ENCODE measurements at places on chromosomes 13 and 19.

- DNase-seq, result no peak
Measured at GRCh38 chr13:33446821-33447725, 161.5 kb upstream of the STARD13 start.

DNA sequence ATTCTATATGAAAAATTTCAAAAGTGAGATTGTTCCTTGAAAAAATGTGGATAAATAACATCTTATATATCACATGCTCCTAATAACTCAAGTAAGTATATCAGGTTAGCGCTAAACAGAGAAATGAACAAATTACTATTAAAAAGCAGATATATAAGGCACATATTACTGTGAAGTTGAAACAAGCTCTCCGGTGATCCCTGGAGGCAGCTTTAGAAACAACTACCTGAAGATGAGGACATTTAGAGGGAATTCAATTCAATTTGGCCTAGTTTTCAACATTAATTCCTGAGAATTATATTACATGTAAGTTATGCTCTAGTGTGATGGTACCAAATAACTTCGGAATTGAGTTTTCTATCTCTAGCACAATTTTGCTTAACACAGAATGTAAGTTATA, 1373.6 kb upstream of the SPRY2 start:
- DNase-seq, result no peak

DNA sequence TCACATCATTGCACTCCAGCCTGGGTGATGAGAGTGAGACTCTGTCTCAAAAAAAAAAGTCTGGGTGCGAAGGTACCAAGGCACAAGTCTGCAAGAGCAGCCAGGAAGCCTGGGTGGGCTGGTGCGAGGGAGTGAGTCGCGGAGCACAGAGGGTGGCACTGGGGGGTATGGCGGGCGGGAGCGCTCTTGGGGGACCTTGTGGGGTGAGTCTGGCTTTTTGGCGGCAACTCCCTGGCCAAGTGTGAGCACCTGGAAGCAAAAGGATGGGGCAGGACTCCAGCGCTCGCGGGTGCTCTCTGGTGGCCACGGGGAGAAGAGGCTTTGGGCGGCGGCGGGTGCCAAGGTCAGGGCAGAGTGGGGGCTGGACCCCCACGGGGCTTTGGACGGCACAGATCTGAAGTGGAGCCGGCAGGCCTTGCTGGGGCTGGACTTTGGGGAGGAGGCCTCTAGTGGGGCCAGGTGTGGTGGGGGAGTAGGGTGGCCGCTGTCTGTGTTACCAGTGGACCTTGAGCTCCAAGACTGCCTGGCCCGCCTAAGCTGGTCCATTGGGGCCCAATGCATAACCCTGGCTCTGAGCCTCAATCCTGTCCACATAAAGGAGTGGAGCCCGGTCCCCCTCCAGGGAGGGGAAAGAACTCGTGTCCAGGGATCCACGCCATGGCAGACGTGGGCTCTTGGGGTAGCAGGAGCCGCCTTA, 1.6 kb downstream of the P2RY11 start:
- DNase-seq, result no peak

DNA sequence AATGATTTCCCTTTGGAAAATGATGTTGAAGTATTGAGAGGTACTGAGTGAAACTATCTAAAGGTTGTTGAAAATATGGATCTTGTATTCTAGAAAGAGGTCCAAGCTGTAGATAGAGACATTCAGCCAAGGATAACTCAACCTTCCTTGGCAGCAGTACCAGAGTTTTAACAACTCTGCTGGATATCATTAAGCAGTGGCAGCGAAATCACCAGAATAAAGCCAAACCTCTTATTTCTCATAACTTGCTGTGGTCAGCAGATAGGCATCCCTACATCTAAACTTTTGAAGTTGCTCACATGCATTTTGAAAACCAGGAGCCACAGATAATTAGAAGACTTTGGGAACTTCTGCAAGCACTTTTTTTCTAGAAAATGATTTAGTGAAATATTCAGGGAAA, 559.8 kb downstream of the IRS2 start:
- no peak for DNase-seq

DNA sequence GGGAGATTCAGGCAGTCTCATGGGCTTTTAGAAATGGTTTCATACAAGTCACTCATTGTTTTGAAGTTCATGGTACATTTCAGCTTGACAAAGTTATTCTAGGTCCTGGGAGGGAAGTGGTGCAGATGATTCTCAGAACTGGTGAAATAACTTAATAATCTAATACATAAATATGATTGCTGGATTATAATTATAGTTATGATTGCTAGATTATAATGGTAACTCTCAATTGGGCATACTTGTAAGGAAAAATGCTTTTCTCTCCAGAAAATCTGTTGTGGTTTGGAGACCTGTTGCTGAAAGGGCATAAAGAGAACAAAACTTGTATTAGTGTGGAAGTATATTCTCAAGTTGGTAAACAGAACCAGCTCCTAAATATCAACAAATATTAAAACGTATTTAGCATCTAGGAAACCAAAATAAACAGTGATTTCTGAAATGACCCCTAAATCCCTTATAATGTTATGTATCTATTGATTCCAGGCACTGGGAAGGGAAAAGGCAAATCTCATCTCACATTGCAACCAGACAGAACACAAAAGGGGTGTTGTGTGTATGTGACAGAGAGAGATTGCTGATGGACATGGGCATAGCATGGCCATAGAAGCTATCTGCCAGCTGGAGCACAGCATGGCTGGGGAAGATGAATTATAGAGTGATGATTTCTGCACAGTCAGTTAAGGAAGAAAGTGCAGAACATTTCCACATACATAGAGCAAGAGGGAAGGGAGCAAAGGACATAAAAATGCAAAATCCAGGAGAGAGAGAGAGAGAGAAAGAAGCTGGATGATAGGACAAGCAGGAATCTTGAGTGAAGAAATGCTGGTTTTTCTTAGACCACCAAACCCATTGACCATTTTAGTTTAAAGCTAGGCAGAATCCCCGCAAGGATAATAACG, 87.1 kb upstream of the FRY start:
- no peak for DNase-seq
